ENCODE measurements at places on chromosomes 6 and 20. TPM values are rescaled to one million over a fixed set of nuclear protein-coding genes. Genes with fewer than 3 reads are reported as not detected.

The BCAS1 gene
- total RNA-seq = 2.8 TPM

The ENPP1 gene
- total RNA-seq = 3.3 TPM

The BTN2A1 gene
- total RNA-seq = 27.0 TPM

The BHLHE23 gene
- not detected for total RNA-seq

The GNAS-AS1 gene
- total RNA-seq = 0.97 TPM

The MAS1 gene
- not detected for total RNA-seq

The PSMB9 gene
- 74.5 TPM for total RNA-seq

The SULF2 gene
- total RNA-seq = 34.6 TPM

The BANF2 gene
- total RNA-seq = not detected

The HRH3 gene
- total RNA-seq = not detected

The KAT14 gene
- 13.5 TPM for total RNA-seq

Data from lower lobe of right lung (tissue), 2 donors.